ENCODE measurements at places on chromosomes 5 and 9.

DNA sequence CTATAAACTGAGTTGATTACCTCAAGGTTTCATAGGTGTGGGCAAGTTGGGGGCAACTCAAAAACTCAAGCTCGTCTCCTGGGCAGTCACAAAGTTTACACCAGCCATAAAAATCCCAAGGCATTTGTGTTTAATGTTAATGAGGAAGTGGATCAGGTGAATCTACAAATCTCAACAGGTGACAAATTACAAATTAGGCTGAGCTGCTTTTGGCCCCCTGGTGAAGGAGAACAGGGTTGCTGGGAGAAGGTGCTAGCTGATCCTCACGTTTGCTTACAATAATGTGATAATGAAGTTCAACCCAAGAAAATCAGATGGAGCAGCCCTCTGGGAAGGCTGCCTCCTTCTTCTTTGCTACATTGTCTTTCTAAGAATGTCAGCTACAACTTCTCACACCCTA is 488.4 kb upstream of the DMAC1 start:
- no peak for DNase-seq

- peak; percentile 45 for DNase-seq
Measured at GRCh38 chr9:95008151-95008771, 281.8 kb downstream of the AOPEP start.

DNA sequence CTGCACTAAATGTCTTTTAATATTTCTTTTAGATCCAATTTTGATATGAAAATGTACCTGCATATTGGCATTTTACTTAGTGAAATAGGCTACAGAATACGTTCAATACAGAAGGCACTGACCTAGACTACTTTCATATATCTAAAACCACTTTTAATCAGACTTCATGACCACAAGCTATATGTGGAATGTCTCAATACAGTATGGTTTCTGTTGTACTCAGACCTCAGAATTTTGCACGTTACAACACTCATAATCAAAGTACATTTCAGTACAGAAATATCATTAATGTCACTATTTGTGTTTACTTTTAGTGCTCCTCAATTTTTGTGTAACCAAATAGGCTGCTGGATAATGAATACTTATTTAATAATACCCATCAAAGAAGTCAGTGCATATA is 74.8 kb downstream of the MEF2C start:
- DNase-seq: no peak

GRCh38 chr5:60577116-60577515 is 122.8 kb downstream of the DEPDC1B start:
- DNase-seq: no peak

DNA sequence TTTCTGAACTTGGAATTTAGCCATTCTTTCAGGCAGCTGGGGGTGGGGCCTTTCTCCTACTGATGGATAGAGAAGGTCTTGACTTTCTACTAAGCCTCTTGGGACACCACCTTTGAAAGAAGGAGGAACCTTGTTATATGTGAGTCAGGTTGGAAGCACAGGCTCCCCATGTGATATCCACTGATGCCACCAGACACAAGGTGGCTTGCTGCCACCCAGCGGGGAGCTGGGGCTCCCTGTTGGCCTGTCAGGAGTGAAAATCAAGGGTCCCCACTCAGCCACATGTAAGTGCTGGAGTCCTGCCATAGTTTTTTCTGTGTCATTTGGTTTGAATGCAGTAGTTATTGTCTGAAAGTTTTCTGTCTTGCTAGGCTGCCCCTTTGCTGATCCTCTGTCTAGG is 252.4 kb upstream of the NFIL3 start:
- no peak for DNase-seq

Measured in dorsolateral prefrontal cortex (tissue), 122 donors.